Hematopoietic multipotent progenitor cell treated with erythropoietin and hydrocortisone succinate and interleukin-3 and kit ligand, for 8 days (in vitro differentiated cells): ENCODE measurements at places on chromosomes 3 and 15.
A peak's percentile ranks its signal among the peaks of the same experiment; 100 is the strongest.

DNA sequence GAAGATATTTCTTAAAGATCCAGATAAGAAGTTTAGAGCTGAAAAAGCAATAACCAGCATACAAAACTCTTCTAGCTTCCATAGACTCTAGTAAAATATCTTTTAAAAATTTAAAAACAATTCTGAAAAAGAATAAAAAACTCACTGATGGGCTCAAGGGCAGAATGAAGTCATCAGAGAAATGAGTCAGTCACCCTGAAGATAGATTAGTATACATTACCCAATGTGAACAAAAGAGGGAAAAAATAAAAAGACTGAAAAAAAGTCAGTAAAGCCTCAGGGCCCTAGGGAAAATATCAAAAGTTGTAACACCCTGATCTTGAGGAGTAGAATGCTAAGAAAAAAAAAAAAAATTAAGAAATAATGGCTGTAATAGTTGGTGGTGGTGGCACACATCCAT, 11.4 kb downstream of the DET1 start:
- DNase-seq: no peak

- DNase-seq: no peak
Measured at GRCh38 chr3:73177827-73178226, 116.4 kb downstream of the EBLN2 start.

DNA sequence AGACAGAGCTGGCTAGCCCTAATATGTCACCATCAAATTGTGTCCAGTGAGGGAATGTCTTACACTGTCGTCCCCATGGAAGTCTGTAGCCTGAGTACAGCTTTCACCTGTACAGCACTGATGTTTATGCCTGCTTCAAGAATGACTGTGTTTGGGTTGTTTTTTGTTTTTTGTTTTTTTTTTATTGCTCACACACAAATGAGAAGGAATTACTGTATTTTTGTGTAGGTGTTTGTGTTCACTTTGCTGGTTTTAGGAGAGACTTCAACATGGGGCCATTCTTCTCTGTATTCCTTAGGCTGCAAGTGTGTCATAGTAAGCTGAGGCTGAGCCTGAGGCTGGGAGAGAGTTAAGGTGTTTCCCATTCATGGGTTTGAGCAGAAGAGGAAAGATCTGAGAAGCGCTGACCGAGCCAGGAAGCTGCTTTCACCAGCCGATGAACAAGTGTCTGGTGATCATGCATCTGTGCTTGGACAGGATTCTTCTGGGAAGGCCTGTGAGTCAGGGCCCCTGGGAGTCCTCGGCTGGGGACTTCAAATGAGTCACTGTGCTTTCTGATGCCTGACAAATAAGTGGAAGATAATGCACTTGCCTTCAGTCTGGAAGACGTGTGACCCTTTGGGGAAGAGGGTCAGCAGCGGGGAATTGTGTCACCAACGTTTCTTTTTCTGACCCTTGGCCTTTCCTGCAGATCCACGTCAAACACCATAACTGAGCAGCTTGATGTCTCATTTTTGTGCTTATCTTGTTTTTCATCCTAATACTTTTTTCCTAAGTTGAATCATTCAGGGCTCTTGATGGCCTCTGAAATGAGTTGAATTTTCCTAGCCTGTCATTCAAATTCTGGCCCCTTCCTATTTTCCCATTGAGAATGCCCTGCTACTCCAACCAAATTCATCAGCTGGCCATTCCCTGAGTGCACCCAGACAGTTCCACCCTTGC, 36.7 kb upstream of the ZBTB38 start:
- DNase-seq: peak; percentile 28

DNA sequence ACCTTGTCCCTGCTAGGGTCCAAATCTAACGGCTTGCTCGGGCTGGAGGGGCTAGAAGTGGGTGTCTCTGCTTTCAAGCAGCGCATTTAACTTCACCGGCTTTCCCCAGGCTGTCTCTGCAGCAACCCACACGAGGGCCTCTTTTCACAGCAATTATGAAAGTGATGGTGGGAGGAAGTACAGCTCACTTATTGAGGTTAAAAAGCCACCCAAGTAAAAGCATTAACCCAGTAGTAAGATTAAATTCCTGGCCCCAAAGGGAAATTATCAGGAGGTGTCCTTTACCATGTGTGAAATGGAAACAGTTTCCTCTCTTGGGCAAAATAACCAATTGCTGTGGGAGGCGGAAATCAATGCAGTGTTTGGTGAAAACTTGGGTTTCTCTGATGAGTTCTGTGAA, 41.1 kb downstream of the NGRN start:
- no peak for DNase-seq

DNA sequence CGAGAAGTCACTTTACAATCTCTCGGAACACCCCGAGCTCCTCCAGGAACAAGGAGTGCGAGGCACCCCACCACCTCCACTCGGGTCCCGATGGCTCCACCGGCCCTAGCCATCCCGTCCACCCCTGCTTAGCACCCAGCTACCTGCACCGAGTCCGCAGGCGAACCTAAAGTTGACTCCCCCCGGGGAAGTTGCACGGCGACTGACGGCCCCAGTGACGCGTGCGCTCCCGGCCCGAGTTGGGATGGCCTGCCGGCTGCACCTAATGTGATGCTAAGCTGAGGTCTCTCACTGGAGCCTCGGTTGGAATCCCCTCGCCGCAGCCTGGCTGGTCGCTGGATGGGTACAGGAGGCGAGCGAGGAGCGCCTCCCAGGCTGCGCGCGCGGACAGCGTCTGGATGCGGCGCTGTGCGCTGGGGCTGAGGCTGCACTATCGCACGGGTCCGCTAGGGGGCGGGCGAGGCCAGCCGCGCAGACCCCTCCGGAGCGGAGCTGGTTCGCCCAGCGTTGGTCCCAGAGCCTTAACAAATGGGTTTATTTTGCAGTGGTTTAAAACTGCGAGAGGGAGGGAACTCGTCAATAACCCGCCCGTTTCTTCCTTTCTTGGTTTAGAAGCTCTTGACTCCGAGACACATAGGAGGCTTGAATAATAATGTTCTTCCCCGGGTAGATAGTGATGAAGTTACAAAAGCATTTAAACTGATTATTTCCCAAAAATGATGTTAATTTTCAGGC, at the start of gene OXTR:
OXTR (minus strand) TSS at position 526 of the 735 bp plus-strand sequence. CDS start 1,426 bp downstream, outside the sequence.
- DNase-seq: peak; percentile 47

GRCh38 chr3:43028678-43029490, 49.8 kb downstream of the GASK1A start:
- DNase-seq: no peak

GRCh38 chr3:69567023-69567709, 172.1 kb upstream of the MITF start:
- no peak for DNase-seq

GRCh38 chr3:61876797-61877196, 315.4 kb downstream of the PTPRG start:
- DNase-seq: no peak

DNA sequence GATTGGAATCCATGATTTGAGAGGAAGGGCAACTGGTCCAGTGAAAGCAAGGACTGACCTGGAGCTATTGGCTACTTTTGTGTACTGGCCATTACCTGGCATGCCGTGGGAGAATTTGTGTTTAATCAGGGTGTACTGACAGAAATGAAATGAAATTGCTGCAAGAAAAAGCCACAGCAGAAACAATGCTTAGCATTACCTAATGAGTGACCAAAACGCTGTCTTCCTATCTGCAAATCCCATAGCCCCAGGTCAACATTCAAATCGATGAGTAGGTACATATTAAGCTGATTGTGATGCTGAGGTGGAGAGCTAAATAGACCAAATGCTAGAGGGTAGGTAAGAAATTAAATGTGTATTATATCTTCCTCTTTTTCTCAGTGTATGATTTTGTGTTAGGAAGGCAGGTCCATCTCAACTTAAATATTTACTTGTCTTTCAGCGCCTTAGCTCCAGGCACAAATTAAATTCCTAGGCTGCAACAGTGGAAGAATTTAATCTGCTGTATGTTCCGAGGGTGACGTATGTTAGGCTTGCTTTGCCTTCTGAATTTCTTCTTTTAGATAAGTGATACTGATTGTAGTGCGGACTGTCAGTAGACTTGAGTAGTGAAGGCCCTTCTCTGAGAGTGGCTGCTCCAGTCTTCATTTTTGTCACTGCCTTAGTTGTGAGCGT, 331.1 kb downstream of the SV2B start:
- DNase-seq: no peak

- no peak for DNase-seq
Measured at GRCh38 chr3:151268267-151269235, 9.8 kb downstream of the P2RY14 start.

- no peak for DNase-seq
Measured at GRCh38 chr15:42507514-42507913, 12.1 kb downstream of the SNAP23 start.

- no peak for DNase-seq
Measured at GRCh38 chr3:72155391-72156064, 370.6 kb upstream of the PROK2 start.

DNA sequence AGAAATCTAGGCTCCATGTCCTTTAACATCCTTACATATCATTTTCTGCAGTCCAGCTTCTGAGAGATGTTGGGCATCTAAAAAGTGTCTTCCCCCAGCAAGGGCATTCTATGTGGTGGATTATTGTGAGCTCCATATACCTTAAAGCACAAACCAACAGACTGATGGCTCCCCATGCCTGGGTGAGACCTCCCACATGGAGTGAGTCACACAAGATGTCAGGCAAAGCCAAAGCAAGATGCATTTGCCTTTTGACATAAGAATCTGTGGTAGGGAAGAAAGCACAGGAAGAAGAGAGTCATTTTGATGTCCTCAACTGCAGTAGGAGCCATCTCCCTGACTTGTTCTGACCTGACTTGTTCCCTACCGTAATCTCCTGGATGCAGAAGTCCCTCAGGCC, 238.7 kb upstream of the EIF1B start:
- no peak for DNase-seq

DNA sequence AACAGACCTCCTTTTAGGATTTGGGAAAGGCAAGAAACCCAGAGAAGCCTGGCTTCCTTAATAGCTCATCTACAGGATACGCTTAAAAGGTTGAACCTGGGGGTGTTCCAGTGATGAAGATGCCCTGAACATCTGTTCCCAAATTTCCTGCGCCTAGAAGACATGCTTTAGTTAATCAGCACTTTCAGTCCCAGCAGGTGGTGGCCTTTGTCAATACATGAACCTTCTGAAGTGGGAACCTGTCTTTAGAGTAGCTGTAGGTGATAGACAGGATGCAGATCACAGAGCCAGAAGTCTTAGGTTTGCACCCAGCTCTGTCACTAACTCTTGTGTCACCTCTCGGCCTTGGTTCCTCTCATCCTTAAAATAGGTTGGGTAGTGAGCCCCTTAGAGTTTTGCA, 149.7 kb upstream of the SYNPR start:
- no peak for DNase-seq

- DNase-seq: peak; percentile 16
Measured at GRCh38 chr3:168427835-168428475, 332.2 kb upstream of the GOLIM4 start.
